ENCODE measurements at places on chromosomes 5 and 9. TPM values are rescaled to one million over a fixed set of nuclear protein-coding genes. Genes with fewer than 3 reads are reported as not detected.

DNA sequence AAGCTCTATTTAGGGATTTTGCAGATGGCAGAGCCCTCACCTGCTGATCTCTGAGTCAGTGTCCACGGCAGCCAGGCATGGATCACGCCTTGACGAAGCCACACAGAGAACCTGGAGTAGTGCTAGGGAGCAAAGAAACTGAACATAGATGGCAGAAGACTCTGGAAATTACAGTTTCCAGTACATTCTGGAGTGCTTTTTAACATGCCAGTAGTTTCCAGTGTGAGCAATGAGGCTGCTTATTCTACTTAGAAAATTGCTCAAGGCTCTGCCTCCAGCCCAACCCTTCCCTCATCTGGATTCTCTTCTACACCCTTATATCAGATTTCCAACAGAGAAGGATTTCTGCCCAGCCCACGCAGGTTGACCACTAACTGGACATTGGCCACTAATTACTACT is 203.3 kb downstream of the ADAMTS12 start:
- DNase-seq, result no peak

DNA sequence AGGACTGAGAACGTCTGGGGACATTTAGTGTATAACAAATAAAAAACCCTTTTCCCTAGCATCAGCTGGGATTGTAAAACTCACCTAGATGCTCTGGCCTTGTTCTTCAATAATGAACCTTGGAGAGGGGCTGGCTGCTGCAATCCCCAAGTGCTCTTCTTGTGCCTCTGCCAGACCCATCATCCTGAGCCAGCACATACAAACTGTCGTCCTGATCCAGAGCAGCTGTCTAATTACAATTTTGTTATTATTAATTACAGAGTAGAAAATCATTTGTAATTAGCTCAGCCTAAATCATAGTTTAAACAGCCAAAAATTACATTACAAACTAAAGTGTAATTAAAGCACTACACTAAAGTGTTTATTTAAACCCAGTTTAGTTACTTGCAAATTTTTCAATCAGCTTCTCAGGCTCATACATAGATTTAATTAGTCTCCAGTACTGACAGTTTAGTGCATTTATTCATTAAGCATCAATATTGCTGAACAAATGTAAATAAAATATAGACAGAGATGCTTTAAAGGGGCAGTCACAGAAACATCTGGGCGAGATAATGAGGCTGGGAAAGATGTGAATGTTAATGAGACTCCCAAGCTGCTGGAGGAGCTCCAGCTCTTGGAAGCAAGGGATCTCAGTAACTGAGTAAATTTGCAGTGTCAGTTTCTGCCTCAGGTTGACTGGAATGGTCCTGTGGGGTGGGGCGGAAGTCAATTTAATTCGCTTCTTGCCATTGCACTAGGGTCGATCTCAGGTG is 632.3 kb upstream of the TLE4 start:
- DNase-seq, result no peak

GRCh38 chr5:131180407-131180806 is 9.7 kb downstream of the LYRM7 start:
- DNase-seq, result no peak

- no peak for DNase-seq
Measured at GRCh38 chr9:27474305-27474704, 49.8 kb upstream of the IFNK start.

DNA sequence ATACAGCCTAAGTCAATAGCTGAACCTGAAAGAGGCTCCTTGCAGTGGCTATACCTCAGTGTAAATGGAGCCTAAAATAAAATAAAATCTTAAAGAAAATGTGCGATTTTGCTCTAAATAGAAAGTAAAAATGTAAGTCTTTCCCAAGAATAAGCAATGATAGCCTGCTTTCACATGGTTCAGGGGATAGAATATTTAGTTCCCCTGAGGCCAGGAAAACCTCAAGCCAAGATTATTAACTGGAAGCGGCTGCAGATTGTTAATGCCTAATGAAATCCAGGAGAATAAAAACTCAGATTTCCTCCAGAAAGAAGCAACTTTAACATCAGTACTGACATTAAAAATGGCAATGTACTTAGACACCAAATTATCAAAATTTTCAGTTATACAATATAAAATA is 463.7 kb downstream of the CYLC2 start:
- no peak for DNase-seq

CARTPT gene
- not detected for total RNA-seq

CLIC3 gene
- total RNA-seq, result 0.34 TPM

- no peak for DNase-seq
Measured at GRCh38 chr9:33042473-33042872, 17.4 kb downstream of the DNAJA1 start.

- peak; percentile 93 for DNase-seq
Measured at GRCh38 chr9:101184813-101185278, 156.3 kb downstream of the PLPPR1 start.

Measured in HepG2 (cell line).